DND-41 (cell line): ENCODE measurements at places on chromosomes 1 and 21.

DNA sequence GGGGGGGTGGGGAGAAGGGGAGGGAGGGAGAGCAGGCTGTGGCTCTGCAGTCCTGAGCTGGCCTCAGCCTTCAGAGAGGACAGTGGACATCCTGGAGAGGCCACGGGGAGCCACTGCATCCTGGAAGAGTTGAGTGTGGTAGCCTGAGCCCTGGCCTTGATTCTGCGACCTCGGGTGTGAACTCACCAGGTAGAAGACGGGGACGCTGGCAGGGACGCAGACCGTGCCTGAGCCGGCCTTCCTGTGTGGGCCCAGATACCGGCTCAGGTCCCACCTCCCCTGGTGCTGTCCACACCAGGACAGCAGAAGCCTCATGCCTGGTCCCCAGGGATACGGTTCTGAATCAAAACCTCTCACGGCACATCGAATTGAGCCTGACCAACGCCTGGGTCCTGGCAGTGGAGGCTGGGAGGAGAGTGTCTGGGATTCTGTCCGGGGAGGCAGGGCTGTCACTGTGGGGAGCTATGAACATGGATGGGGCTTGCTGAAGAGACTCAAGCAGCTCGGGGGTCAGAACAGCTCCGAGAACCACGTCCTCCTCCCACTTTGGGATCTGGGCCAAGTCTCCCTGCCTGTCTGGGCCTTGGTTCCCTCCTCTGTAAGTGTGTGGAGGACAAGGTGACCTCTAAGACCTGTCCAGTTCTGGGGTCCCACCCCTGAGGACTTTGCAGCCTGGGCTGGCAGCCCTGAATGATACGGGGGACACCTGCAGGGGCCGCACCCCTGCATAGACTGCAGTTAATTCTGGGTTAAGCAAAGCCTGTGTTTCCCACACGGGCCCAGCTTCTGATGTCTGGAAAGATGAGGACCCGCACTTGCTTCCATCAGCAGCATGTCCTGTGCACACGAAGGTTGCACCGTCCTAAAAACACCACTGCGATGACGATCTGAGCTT lies 30.4 kb downstream of the RRP1 start:
- no peaks in the 10 kb centered on the region for H3K4me1 ChIP-seq
- H3K4me3 ChIP-seq = no peak overlapping the region
- DNase-seq = no peak

GRCh38 chr1:233879841-233880240 lies 24.6 kb upstream of the SLC35F3 start:
- no peaks in the 10 kb centered on the region for H3K36me3 ChIP-seq
- H3K27ac ChIP-seq = no peak overlapping the region
- DNase-seq = no peak
- no peaks in the 10 kb centered on the region for H3K4me1 ChIP-seq

- H3K27ac ChIP-seq = no peak overlapping the region
- peaks cover 16% of the 10 kb centered on the region for H3K27me3 ChIP-seq
- no peaks in the 10 kb centered on the region for H3K36me3 ChIP-seq
- H3K4me1 ChIP-seq = no peaks in the 10 kb centered on the region
These were observed 18.1 kb downstream of the VASH2 start for GRCh38 chr1:212968368-212968863.

DNA sequence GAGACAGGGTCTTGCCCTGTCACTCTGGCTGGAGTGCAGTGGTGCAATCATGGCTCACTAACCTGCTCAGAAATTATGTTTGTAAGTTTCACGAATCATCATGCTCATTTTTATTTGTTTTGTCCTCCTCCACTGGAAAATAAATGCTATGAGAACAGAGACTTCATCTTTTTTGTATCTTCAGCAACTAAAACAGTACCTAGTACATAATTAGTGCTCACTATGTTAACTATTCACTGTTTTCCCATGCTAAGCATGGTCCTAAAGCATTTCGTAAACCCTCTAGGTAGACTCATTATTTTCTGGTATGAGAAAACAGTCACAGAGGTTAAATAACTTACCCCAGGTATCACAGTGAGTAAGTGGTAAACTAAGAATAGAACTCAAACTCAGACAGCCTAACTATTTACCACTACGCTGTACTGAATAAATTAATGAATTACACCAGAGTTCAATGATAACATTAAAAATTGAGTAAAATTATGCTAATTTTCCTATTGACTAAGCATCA lies 118.4 kb downstream of the RERE start:
- H3K36me3 ChIP-seq = no peaks in the 10 kb centered on the region
- DNase-seq = no peak
- H3K27ac ChIP-seq = no peak overlapping the region
- H3K4me1 ChIP-seq = peaks cover 36% of the 10 kb centered on the region
- peaks cover 22% of the 10 kb centered on the region for H3K27me3 ChIP-seq
- no peak overlapping the region for H3K4me3 ChIP-seq

- no peak for DNase-seq
- no peak overlapping the region for H3K4me3 ChIP-seq
- no peaks in the 10 kb centered on the region for H3K36me3 ChIP-seq
- H3K4me1 ChIP-seq = no peaks in the 10 kb centered on the region
These were observed 88.2 kb downstream of the KAZN start for GRCh38 chr1:14686701-14687100.

DNA sequence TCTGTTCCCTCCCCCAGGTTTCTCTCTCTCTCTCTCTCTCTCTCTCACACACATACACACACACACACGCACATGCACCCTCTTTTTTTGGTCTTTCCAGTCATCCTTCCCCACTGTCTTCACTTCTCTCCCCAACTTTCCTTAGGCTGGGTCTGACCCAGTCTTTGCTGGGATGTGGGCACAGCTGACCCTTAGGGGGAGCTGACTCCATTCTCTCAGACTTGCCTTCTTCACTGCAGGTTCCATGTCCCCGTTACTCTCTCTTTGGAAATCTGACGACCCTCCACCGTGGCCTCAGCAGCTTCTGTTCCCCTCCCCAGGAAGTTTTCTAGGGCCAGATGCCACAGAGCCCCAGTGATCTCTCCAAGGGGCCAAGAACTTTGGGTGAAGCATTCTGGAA lies 2.1 kb downstream of the DISP3 start:
- no peak overlapping the region for H3K4me3 ChIP-seq
- no peaks in the 10 kb centered on the region for H3K36me3 ChIP-seq
- H3K4me1 ChIP-seq = peaks cover 23% of the 10 kb centered on the region
- H3K27ac ChIP-seq = no peak overlapping the region

- peaks cover 35% of the 10 kb centered on the region for H3K4me1 ChIP-seq
- peak overlapping the region; percentile 40 for H3K27ac ChIP-seq
- no peak for DNase-seq
- H3K27me3 ChIP-seq = no peaks in the 10 kb centered on the region
- H3K36me3 ChIP-seq = peaks cover 6% of the 10 kb centered on the region; the same call in 1 of the 2 replicates
- peak overlapping the region; percentile 99 for H3K4me3 ChIP-seq
These were observed 1.7 kb downstream of the ALDH9A1 start for GRCh38 chr1:165696625-165697100.

DNA sequence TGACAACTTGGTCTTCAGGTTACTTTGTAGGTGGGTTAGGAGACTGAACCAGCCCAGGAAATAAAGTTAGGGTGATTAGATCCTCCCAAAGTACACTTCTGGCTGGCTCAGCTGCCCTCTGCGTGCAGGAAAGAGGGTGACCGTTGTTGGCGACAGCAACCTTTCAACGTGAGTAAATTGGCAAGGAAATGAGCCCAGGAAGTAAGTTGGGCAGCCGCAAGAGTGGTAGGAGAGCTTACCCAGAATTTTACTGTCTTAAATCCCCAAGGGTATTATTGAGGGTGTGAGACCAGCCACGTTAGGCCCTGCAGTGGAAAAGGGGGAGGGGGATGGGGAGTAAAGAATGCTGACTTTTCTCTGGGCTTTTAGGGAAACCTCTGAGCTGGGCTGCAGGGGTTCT lies 1.6 kb downstream of the TENT5C start:
- H3K36me3 ChIP-seq = peaks cover 41% of the 10 kb centered on the region
- H3K4me3 ChIP-seq = peak overlapping the region; percentile 87
- peak; percentile 84 for DNase-seq
